Stimulated activated memory B cell treated with anti-CD40 and anti-IgM and Interleukin-4, amounts not matched to agents 10 μg/mL and 1 μg/mL and 100 μg/mL, for 72 hours (primary cell): ENCODE measurements at places on chromosomes 12 and 14.

DNA sequence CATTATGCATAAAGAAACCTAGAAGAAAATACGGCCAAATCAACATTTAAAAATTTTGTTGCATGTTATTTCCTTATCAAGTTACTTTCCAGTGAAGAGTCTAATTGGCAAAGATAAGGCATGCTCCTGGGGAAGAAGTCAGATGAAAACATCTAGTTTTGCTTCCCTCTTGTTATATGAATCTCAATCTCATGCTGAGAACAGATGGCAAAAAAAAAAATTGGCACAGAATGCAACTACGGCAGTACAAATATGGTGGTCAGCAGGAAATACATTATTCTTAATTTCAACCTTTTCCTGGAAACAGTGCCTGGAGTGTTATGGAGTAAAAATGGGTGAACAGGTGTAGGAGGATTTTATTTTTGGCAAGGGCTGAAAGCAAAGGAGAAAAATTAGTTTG is 32.8 kb downstream of the HECTD4 start:
- ATAC-seq, result no peak

DNA sequence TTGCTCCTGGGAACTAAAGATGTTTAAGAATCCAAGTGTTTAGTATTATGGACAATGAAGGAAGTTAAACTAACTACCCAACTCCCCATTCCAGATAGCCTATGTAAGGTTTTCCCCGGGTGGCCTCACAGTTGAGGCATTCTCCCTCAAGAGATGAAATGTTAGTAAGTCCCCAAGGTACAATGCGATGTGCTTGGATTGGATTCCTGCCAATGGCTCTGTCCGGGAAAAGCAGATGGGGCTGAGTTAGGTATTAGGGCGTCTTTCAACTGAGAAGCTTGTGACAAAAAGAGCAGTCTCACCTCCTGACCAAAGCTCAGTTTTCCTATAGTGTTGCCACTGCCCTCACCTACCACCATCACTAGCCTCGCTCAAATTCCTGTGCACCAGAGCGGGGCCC is 64.8 kb upstream of the E2F7 start:
- ATAC-seq, result no peak

DNA sequence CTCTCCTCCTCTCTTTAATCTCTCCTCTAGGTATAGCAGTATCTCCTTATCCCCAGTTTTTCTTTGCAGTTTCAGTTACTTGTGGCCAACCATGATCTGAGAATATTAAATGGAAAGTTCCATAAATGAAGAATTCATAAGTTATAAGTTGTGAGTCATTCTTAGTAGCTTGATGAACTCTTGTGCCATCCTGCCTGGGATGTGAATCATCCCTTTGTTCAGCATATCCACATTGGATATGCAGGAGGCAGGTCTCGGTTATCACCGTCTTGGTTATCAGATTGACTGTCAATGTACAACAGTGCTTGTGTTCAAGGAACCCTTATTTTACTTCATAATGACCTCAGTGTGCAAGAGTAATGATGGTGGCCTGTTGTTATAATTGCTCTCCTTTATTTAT is 134.0 kb downstream of the TMEM117 start:
- ATAC-seq, result no peak

GRCh38 chr14:69303086-69303485 is 43.1 kb downstream of the GALNT16 start:
- no peak for ATAC-seq

- peak; percentile 12 for ATAC-seq
Measured at GRCh38 chr14:64737391-64738280, 33.4 kb downstream of the PLEKHG3 start.

DNA sequence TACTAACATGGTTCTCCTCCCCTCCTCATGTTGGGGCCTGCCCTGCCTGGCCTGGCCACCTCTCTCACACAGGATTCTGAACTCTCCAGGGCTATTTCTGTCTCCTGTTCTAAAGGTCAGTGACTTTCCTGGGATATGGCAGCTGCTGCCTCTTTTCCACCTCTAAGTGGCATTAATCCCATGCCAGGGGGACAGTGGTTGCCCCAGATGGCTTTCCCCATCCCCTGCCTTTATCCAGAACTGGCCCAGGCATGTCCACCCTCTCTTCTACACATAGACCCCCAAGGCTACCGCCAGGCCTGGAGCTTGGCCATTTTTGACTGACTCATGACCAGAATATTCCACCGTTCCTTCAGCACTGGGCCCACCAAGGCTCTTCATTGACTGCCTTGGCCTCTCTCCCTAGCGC is 90.4 kb downstream of the IRF2BPL start:
- no peak for ATAC-seq

GRCh38 chr12:72330301-72330700 is 58.1 kb downstream of the TRHDE start:
- ATAC-seq, result peak; percentile 47

- peak; percentile 45 for ATAC-seq
Measured at GRCh38 chr12:126708492-126708896, 1558.5 kb upstream of the TMEM132C start.

- no peak for ATAC-seq
Measured at GRCh38 chr14:84961637-84962036, 568.3 kb upstream of the FLRT2 start.

- ATAC-seq, result no peak
Measured at GRCh38 chr12:581746-582145, 81.5 kb downstream of the NINJ2 start.

DNA sequence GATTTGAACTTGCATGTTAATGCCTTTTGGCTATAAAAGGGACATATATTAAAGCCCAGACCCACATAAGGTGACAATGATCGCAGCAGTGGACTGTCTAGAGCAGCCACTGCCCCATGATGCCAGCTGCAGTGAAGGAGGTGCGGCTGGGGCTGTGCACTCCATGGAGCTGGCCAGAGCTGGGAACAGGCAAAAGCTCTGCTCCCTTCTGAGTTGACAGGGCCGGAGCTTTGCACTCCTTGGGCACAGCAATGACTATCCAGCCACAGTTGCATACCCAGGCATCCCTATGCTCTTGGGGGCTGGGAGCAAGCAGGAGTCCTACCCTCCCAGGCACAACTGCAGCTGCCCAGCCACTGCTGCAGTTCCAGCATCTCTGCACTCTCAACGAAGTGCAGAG is 50.2 kb downstream of the EGLN3 start:
- ATAC-seq, result no peak

- no peak for ATAC-seq
Measured at GRCh38 chr14:51575349-51576116, 76.2 kb upstream of the FRMD6 start.

GRCh38 chr12:52651726-52652261 is at the start of gene KRT2:
KRT2 (minus strand) TSS chr12:52652211; CDS start chr12:52652142, 69 bp downstream.
- ATAC-seq, result no peak

DNA sequence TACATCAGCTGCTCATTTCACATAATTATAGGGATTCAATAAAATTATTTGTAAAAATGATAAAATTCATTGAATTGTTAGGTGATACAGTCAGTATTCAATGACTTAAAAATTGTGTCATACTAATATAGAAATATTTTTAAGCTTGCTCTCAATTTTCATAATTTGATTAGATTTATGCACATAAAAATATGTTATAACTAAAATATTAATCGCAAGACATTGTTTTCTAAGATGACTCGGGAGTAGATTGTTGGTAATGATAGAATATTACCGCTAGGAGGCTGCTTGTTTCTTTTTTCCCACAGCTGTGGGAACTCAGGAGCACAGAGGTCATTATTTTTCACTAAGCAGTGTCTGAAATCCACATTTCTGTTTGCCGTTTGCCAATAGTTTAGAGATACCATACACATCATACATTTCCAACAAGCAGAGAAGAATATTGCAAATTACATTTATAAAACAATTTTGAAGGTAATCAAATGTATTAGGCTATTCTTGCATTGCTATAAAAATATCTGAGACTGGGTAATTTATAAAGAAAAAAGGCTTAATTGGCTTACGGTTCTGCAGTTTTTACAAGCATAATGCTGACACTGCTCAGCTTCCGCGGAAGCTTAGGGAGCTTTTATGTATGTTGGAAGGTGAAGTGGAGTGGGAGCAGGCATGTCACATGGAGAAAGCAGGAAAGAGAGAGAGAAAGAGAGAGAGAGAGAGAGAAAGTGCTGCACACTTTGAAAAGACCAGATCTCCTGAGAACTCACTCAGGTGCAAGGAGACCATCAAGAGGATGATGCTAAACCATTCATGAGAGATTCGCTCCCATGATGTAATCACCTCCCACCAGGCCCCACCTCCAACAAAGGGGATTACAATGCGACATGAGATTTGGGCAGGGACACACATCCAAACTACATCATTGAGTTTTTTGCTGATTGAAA is 9.2 kb downstream of the CD69 start:
- no peak for ATAC-seq

DNA sequence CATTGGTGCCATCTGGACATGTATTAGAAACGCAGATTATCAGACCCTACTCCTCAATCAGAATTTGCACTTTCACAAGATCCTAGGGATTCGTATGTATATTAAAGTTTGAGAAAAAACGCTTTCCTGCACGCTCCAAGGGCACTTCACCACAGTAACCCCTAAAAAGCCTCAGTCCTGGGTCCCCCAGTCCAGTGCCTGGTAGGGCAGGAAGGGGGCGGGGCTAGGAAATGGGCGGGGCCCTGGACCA is 369 bp downstream of the DEPDC4 start:
- ATAC-seq, result peak; percentile 95

- ATAC-seq, result no peak
Measured at GRCh38 chr12:96880220-96880619, 26.8 kb upstream of the NEDD1 start.

GRCh38 chr14:64681796-64682710 is 22.2 kb upstream of the PLEKHG3 start:
- no peak for ATAC-seq

DNA sequence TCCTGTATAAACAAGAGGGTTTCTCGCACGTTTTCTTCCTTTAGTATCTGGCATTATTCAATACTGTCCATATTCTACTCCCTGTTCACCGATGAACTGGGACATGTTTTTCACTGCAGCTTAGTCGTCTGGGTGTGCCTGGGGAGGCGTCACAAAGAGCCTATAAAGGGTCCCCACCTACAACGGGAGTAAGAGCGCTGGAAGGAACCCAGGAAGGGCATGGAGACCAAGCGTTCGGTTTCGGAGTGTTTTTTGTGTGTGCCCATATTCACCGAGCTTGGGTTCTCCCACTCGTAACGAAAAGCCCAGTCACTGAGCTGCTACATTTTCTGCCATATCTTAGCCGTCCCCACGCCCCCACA is 592 bp upstream of the USP15 start:
- ATAC-seq, result peak; percentile 44

DNA sequence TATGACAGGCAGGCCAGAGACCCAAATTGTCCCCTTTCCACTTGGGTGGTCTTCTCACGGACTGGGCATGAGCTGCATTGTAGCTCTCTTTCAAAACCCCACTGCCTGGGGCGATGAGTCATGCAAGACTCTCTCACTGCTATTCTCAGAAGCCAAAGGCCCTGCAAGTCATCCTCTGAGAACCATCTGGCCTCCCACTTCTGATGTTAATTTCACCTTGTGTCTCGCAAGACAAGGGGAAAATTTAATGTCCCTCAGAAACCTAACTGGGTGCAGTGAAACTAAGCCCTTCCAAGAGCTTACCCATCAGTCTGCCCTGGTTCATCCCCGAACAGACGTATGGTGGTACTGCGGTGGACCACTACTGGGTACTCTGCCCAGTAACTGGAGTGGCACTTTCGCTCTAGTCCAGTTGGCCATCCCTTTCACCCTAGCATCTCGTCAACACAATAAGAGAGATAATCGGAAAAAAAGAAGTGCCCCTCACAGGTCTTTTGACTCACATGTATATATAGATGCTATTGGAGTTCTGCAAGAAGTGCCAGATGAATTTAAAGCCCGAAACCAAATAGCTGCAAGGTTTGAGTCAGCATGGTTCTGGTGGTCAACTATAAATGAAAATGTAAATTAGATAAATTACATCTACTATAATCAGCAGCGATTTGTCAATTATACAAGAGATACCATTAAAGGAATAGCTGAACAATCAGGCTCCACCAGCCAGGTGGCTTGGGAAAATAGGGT is 31.3 kb upstream of the LALBA start:
- peak; percentile 43 for ATAC-seq

GRCh38 chr14:101019541-101019940 is 116.0 kb upstream of the RTL1 start:
- ATAC-seq, result no peak

DNA sequence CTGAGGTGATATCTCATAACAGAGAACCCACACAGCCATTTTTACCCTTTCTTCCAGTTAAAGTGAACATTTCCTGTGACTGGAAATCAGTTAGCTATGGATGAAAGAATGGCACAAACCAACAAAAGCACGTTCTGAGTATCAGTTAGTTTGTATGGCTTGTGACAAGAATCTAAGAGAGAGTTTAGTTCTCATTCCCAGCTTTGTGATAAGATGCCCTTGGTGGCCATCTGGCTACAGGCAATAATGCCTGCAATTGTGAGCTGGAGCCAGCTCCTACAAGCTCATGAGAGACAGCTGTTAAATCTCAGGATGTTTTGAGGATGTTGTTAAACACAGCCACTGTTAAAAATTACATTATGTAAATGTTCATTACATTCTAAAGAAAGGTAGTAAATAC is 122.0 kb upstream of the FRMD6 start:
- ATAC-seq, result no peak

GRCh38 chr12:6494258-6494743 is 399 bp downstream of the NCAPD2 start:
- no peak for ATAC-seq

DNA sequence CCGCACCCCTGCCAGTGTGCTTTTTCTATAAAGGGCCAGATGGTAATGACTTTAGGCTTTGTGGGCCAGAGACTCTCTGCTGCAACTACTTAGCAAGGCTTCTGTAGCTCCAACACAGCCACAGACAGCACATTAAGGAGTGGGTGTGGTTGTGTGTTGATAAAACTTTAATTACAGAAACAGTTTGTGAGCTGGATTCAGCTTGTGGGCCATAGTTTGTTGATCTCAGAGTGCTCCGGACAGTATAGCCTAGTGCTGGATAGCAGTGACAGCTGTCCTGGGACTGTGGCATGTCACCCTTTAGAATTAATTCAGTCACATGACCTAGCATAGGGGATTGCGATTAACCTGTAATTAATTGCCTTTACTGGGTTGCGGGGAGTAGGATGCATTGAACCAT is 109.7 kb downstream of the ZNF664 start:
- no peak for ATAC-seq

DNA sequence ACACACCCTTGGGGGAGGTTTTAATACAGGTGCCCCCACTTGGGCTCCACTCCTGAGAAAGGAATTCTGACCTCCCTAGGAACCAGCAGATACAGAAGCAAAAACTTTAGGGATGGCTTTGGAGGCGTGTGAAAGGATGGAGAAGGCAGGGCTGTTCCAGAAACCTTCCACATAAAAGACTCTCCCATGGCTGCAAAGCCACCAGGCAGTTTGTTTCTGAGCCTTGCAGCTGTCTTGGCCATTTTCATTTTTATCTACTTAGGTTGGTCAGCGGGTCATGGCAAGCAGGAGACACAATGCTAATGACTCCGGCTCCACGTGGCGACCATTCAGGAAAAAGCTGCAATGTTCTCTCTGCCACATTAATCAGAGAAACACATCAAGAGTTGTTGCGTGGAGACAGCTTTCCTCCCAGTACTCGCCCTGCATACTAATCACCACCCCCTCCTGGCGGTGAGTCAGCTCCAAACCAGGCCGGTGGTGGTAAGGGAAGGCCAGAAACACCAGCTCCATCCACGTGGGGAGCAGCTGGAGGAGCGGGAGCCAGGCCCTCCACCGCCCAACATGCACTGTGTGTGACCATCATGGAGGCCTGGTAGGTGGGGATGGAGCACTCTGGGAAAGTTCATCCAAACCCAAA is 30.9 kb upstream of the IRF2BPL start:
- no peak for ATAC-seq

- no peak for ATAC-seq
Measured at GRCh38 chr12:27331927-27332324, 710 bp upstream of the BMAL2 start.

GRCh38 chr12:50121641-50122040 is 9.6 kb downstream of the COX14 start:
- ATAC-seq, result no peak

GRCh38 chr14:36768638-36769337 is 107.1 kb downstream of the PAX9 start:
- ATAC-seq, result no peak
